ENCODE measurements at places on chromosomes 6 and 20. TPM values are rescaled to one million over a fixed set of nuclear protein-coding genes. Genes with fewer than 3 reads are reported as not detected.

DNA sequence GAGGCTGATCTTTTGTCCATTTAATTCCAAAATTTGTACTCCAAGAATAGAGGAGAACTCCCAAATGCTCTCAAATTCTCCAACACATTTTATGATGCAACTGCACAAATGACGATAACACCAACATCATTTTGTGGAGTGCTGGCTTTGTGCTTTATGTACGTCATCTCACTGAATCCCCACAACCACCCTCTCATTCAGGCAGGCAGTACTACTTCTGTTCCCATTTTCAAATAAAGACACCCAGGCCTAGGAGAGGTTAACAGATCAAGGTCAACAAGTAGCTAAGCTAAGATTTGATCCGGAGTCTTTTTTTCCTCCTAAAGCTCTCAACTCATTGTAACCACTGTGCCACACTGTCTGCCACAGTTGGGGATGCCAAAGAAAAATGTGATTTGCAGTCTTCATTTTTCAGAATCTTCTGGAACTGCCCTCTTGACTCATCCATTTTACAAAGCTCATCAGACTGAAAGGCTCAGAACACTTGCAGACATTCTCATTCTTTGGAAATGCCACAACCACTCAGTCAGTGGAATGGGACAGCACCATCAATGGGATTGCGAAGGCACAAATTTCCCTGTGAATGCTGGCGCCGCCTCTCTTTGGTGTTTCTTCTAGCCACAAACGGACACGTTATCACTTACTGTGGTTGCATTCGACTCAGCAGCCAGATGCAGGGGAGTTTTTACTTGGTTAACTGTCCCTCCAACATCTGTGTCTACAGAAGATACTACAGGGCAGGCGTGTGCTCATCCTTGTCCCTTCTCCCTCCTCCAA is 184.4 kb downstream of the GJA10 start:
- no peaks in the 10 kb centered on the region for H3K27me3 ChIP-seq
- no peak overlapping the region for H3K4me3 ChIP-seq
- no peak overlapping the region for H3K27ac ChIP-seq
- DNase-seq = no peak
- H3K4me1 ChIP-seq = no peaks in the 10 kb centered on the region

GRCh38 chr6:170522565-170523183 is 30.4 kb downstream of the PSMB1 start:
- H3K27ac ChIP-seq = no peak overlapping the region
- H3K27me3 ChIP-seq = no peaks in the 10 kb centered on the region
- H3K4me3 ChIP-seq = no peak overlapping the region
- H3K36me3 ChIP-seq = no peaks in the 10 kb centered on the region
- no peak for DNase-seq

DNA sequence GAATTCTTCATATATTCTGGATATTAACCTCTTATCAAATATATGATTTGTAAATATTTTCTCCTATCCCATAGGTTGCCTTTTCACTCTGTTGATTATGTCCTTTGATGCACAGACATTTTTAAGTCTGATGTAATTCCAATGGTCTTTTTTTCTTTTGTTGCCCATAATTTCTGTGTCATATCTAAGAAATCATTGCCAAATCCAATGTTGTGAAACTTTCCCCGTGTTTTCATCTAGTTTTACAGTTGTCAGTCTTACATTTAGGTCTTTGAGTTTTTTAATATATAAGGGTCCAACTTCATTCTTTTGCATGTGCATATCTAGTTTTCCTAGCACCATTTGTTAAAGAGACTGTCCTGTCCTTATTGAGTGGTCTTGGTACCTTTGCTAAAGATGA is 111.5 kb downstream of the SESN1 start:
- peaks cover 3% of the 10 kb centered on the region for H3K4me1 ChIP-seq
- H3K4me3 ChIP-seq = no peak overlapping the region
- no peaks in the 10 kb centered on the region for H3K27me3 ChIP-seq
- peaks cover 14% of the 10 kb centered on the region for H3K36me3 ChIP-seq

The BPI gene
- not detected for total RNA-seq

The TAGAP gene
- 0.19 TPM for total RNA-seq

Data from pancreas (tissue), 10 donors.